ENCODE measurements at places on chromosomes 16 and 17. TPM values are rescaled to one million over a fixed set of nuclear protein-coding genes. Genes with fewer than 3 reads are reported as not detected.

GRCh38 chr16:19380328-19380727 lies 37.4 kb upstream of the TMC5 start:
- no peaks in the 10 kb centered on the region for H3K4me1 ChIP-seq
- DNase-seq: no peak
- peaks cover 7% of the 10 kb centered on the region for H3K27me3 ChIP-seq
- H3K4me3 ChIP-seq: no peak overlapping the region

DNA sequence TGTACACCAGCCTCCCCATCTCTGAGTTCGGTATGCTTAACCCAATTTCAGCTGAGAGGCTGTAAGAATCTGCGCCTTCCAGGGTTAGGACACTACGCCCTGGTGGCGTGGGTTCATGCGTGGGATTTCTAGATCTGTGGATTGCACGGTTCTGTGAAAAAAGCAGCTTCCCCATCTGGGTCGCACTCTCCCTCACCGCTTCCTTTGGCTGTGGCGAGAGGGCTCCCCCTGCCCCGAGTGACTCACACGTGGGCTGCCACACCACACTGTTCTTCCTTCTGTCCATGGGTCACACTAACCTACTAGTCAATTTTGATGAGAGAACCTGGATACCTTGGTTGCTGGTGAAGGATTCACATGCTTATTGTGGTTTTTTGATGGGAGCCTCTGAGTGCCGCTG lies 256.0 kb upstream of the MAF start:
- no peaks in the 10 kb centered on the region for H3K4me1 ChIP-seq
- no peaks in the 10 kb centered on the region for H3K27me3 ChIP-seq
- H3K27ac ChIP-seq: no peak overlapping the region
- no peak for DNase-seq
- H3K4me3 ChIP-seq: no peak overlapping the region

Gene ABCC12
- not detected for total RNA-seq

- H3K27me3 ChIP-seq: no peaks in the 10 kb centered on the region
- H3K27ac ChIP-seq: no peak overlapping the region
- DNase-seq: no peak
- peaks cover 13% of the 10 kb centered on the region for H3K4me1 ChIP-seq
Measured at GRCh38 chr16:27718201-27719105, 168.5 kb downstream of the KATNIP start.

Gene NLRC3
- total RNA-seq: 1.1 TPM

- H3K4me1 ChIP-seq: peaks cover 50% of the 10 kb centered on the region
- DNase-seq: no peak
- no peaks in the 10 kb centered on the region for H3K27me3 ChIP-seq
Measured at GRCh38 chr17:38711792-38712571, 6.9 kb downstream of the MLLT6 start.

DNA sequence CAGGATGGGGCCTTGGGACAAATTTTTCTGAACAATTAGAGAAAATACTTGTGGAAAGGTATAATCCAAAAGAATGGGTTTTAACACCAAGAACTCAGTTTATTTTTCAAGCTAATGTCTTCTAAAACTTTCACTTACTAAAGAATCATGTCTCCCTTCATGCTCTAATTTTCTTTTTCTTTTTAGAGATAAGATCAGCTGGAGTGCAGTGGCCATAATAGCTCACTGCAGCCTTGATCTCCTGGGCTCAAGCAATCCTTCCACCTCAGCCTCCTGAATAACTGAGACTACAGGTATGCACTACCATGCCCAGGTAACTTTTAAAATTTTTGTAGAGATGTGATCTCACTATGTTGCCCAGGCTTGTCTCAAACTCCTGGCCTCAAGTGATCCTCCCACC lies 5.5 kb downstream of the OR4D1 start:
- H3K4me1 ChIP-seq: peaks cover 9% of the 10 kb centered on the region
- H3K36me3 ChIP-seq: no peaks in the 10 kb centered on the region
- DNase-seq: no peak
- H3K4me3 ChIP-seq: no peak overlapping the region

GRCh38 chr17:72614476-72614870 lies 478.0 kb downstream of the SLC39A11 start:
- H3K36me3 ChIP-seq: no peaks in the 10 kb centered on the region
- no peak overlapping the region for H3K27ac ChIP-seq
- no peak overlapping the region for H3K4me3 ChIP-seq
- H3K27me3 ChIP-seq: peaks cover 39% of the 10 kb centered on the region

Gene KRT16
- not detected for total RNA-seq

Gene NXN
- 21.3 TPM for total RNA-seq

DNA sequence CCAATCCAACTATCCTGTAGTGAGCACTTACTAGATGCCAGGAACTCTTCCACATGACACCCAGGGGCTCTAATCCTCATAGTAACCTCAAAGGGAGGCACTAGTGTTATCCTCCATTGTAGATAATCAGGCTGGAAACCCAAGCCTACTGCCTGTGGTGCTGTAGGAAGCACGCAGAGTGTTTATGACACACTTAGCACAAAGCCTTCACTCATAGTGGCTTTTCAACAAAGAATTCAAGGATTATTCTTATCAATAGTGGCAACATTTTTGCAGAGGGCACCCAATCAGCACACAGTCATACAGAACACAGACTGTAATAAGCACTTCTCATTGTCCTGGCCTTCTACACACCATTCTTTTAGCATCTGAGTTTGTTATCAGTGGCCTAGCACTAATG lies 18.5 kb upstream of the SOX9 start:
- no peak overlapping the region for H3K4me3 ChIP-seq
- no peak overlapping the region for H3K27ac ChIP-seq
- H3K36me3 ChIP-seq: no peaks in the 10 kb centered on the region
- no peaks in the 10 kb centered on the region for H3K27me3 ChIP-seq

- H3K4me3 ChIP-seq: no peak overlapping the region
- H3K27me3 ChIP-seq: no peaks in the 10 kb centered on the region
- H3K27ac ChIP-seq: no peak overlapping the region
- DNase-seq: no peak
- H3K4me1 ChIP-seq: no peaks in the 10 kb centered on the region
- no peaks in the 10 kb centered on the region for H3K36me3 ChIP-seq
Measured at GRCh38 chr17:67578142-67578457, 139.6 kb upstream of the NOL11 start.

DNA sequence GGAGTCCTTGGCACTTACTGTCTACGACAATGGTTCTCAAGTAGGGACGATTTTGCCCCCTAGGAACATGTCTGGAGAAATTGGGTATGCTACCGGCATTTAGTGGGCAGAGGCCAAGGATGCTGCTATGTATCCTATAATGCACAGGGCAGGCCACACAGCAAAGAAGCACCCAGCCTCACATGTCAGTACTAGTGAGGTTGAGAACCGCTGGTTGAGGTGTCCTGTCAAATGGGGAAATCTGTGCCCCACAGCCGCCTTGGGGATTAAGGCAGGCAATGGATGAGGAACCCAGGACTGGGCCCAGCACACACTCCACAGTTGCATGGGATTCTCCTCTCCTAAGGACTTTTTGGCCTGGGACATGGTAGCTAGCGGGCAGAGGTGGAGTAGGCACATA lies 86.7 kb upstream of the TOB1 start:
- H3K4me1 ChIP-seq: peaks cover 43% of the 10 kb centered on the region
- H3K36me3 ChIP-seq: no peaks in the 10 kb centered on the region
- H3K27ac ChIP-seq: no peak overlapping the region

GRCh38 chr16:27268376-27269299 lies at the start of gene NSMCE1:
Gene NSMCE1, minus strand, starts transcription at chr16:27268772. Its CDS starts 11,202 bp downstream, at chr16:27257570.
- H3K36me3 ChIP-seq: no peaks in the 10 kb centered on the region
- peak within 1 kb of the TSS; percentile 87 for H3K27ac ChIP-seq
- H3K4me1 ChIP-seq: no peaks in the 10 kb centered on the region
- H3K27me3 ChIP-seq: no peaks in the 10 kb centered on the region

Gene CDR2L
- total RNA-seq: 17.1 TPM

- peaks cover 51% of the 10 kb centered on the region for H3K4me1 ChIP-seq
- H3K36me3 ChIP-seq: no peaks in the 10 kb centered on the region
- no peaks in the 10 kb centered on the region for H3K27me3 ChIP-seq
- H3K4me3 ChIP-seq: no peak overlapping the region
- peak overlapping the region; percentile 86 for H3K27ac ChIP-seq
Measured at GRCh38 chr17:39080421-39081078, 70.9 kb downstream of the PLXDC1 start.

GRCh38 chr17:3955673-3955988 lies 8.6 kb downstream of the ATP2A3 start:
- DNase-seq: no peak
- H3K4me3 ChIP-seq: no peak overlapping the region
- peak overlapping the region; percentile 58 for H3K27ac ChIP-seq
- H3K4me1 ChIP-seq: peaks cover 25% of the 10 kb centered on the region

GRCh38 chr16:49327466-49327865 lies 45.8 kb upstream of the CBLN1 start:
- H3K4me1 ChIP-seq: no peaks in the 10 kb centered on the region
- no peak overlapping the region for H3K4me3 ChIP-seq
- no peak overlapping the region for H3K27ac ChIP-seq
- H3K27me3 ChIP-seq: peaks cover 3% of the 10 kb centered on the region

GRCh38 chr16:88505405-88506082 lies 52.5 kb downstream of the ZFPM1 start:
- no peaks in the 10 kb centered on the region for H3K36me3 ChIP-seq
- H3K27me3 ChIP-seq: no peaks in the 10 kb centered on the region
- H3K27ac ChIP-seq: no peak overlapping the region
- no peaks in the 10 kb centered on the region for H3K4me1 ChIP-seq
- DNase-seq: peak; percentile 54

Gene FKBP10
- total RNA-seq: 9.1 TPM

Gene C16orf92
- not detected for total RNA-seq

GRCh38 chr17:44006272-44006597 lies 1.8 kb downstream of the NAGS start:
- H3K27ac ChIP-seq: peak overlapping the region; percentile 26
- H3K36me3 ChIP-seq: no peaks in the 10 kb centered on the region
- no peak for DNase-seq

Gene CEMP1
- total RNA-seq: not detected

Gene PDP2
- total RNA-seq: 4.9 TPM

DNA sequence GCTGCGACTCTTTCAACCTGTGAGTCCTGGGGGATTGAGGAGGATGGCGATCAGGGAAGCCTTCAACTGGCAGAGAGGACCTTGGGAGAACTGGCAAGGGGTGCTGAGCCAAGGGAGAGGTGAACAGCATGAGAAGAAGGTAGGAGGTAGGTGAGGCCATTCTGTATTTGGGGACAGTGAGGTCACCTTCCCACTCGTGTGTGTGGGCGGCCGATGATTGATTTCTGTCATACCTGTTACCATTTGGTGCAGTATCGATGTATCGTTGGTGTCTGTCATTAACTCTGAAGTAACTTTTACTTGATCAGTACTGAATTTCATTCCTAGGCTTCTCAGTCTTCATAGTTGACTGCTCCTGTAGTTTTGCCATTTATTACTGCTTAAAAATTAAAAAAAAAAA lies 3.8 kb downstream of the ARSG start:
- H3K36me3 ChIP-seq: no peaks in the 10 kb centered on the region
- no peak overlapping the region for H3K4me3 ChIP-seq
- H3K27me3 ChIP-seq: no peaks in the 10 kb centered on the region

DNA sequence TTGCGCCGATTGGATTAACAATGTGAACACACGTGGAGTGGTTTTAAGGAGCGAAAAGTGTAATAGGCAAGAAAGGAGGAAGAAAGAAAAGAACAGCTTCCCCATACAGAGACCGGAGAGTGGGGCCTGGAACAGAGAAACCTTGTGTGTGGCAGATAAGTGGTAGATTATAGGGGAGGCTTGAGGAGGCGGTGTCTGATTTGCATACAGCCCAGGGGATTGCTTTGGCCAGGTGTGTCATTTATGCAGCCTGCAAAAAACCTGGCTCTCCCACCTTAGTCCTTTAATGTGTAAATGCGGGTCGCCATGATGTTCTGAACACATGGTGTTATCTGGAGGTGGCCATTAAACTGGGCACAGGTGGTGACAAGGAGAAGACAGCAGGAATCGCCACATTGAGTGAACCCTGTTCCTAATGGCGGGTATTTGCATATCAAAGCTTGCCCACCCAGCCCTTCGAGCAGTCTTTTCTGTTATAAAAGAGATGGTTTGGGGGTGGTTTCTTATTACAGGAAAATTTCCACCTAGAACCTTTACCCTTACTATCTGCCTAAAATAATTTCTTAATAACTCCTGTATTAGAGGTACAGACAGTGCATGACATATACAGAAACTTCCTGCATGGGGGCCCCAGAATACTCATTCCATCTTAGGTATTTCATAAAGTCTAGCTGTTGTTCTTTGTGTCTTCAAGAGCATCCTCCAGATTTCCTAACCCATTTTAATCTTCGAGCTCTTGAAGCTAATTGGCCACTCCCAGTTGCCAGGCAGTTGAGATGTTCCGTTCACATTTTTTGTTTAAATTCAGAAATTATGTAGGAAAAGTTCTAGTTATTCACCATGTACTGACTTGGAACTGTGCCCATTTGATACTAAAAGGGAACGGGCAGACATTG lies 292.5 kb downstream of the RBFOX1 start:
- H3K4me3 ChIP-seq: no peak overlapping the region
- H3K4me1 ChIP-seq: no peaks in the 10 kb centered on the region
- no peaks in the 10 kb centered on the region for H3K27me3 ChIP-seq
- H3K36me3 ChIP-seq: no peaks in the 10 kb centered on the region
- H3K27ac ChIP-seq: no peak overlapping the region

DNA sequence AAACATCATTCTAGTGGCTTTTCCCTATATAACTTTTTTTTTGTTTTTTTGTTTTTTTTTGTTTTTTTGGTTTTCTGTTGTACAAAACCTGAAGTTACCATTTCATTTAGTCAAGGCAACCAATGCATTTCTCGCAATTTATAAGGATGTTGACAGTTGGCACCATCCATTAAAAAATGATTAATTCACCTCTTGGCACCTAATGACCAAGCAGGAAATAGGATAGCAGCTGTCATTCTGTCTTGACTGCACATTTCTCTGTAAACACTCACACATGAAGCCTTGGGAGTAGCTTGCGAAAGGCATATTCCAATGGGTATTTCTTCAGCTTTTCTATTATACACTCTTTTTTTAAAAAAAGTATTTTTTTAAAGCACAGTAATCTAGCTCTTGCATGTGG lies 77.5 kb downstream of the SYCE1L start:
- no peak for DNase-seq
- no peaks in the 10 kb centered on the region for H3K36me3 ChIP-seq
- H3K27ac ChIP-seq: no peak overlapping the region
- H3K4me3 ChIP-seq: no peak overlapping the region

Gene JPH3
- 0.09 TPM for total RNA-seq

- H3K4me1 ChIP-seq: peaks cover 20% of the 10 kb centered on the region
- H3K4me3 ChIP-seq: no peak overlapping the region
- no peak overlapping the region for H3K27ac ChIP-seq
- H3K36me3 ChIP-seq: no peaks in the 10 kb centered on the region
- DNase-seq: no peak
- H3K27me3 ChIP-seq: no peaks in the 10 kb centered on the region
Measured at GRCh38 chr16:11147033-11147753, 108.8 kb downstream of the SOCS1 start.

All from heart right ventricle (tissue), 16 donors.